LHCN-M2 (cell line): ENCODE measurements at places on chromosomes 16 and 17. TPM values are rescaled to one million over a fixed set of nuclear protein-coding genes. Genes with fewer than 3 reads are reported as not detected.

The SGCA gene
- 200 and 207 TPM in 2 replicates for total RNA-seq

The SETD6 gene
- total RNA-seq = 9.9 and 10.8 TPM in 2 replicates

The HSD17B1 gene
- 0.26 and 0.34 TPM in 2 replicates for total RNA-seq

The KDM6B gene
- 1.8 and 2.1 TPM in 2 replicates for total RNA-seq

The RRAD gene
- total RNA-seq = 1.1 and 1.7 TPM in 2 replicates

The CASKIN1 gene
- 0.06 and 0.29 TPM in 2 replicates for total RNA-seq

The TMEM220 gene
- 2.4 and 4.8 TPM in 2 replicates for total RNA-seq

The TBC1D3H gene
- total RNA-seq = not detected in 2 replicates

The CDH13 gene
- total RNA-seq = 140 and 162 TPM in 2 replicates

The SLC38A10 gene
- 81.5 and 86.4 TPM in 2 replicates for total RNA-seq

The PTX4 gene
- total RNA-seq = not detected in 2 replicates
